Testis (tissue), 5 donors: ENCODE measurements at places on chromosomes 7 and 10.
A peak's percentile ranks its signal among the peaks of the same experiment; 100 is the strongest.

DNA sequence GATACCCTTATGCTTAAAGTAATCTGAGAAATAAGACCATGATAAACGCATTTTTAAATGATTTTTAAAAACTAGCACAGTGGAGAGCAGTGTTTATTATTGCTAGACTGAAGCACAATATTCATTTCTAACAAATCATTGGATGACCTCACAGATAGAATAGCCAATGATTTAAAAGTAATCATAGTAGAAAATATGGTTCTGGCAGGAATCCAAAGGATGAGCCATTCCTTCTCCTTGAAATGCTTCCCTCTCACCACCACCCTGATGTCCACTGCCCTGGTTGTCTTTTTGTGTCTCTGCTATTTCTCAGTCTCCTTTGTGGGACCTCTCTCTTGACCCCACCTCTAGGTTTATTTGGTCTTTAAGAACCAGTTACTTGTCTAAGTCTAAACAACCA is 64.9 kb downstream of the PRKG1 start:
- no peak for DNase-seq
- no peak overlapping the region for H3K27ac ChIP-seq
- no peaks in the 10 kb centered on the region for H3K4me1 ChIP-seq
- H3K27me3 ChIP-seq: no peaks in the 10 kb centered on the region
- no peak overlapping the region for H3K4me3 ChIP-seq

DNA sequence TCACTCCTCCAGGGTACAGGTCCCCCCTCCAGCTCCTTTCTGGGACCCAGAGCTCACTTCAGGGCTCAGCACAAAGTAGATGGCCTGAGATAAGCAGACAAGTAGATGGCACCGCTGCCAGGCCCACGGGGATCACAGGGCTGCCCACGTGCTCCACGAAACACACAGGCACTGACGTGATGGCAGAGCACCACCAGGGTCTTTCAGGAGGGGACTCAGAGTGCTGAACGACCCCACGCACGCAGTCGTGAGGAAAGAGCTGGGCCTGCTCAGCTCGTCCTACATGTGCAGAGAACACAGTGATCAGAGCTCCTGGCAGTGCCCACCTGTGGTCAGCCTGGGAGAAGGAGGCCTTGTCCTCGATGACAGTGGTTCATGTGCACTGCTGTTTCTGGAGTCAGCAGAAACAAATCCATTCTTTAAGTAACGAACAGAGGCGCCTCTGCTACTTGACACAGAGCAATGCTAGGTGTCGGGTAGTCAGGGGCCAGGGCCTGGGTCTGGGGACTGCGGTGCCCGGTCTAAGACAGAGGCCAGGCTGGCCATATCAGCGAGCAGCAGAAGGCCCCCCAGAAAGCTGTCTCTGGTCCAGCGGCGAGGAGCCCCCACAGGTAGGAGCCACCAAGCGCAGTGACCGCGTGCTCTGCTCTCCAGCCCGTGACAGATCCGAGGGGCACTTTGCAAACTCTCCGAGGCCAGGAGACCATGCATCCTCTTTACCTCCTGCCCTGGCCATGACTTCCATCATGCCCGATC is 129.8 kb upstream of the FAM20C start:
- no peaks in the 10 kb centered on the region for H3K36me3 ChIP-seq
- DNase-seq: no peak
- H3K4me3 ChIP-seq: no peak overlapping the region
- H3K27ac ChIP-seq: no peak overlapping the region
- peaks cover 4% of the 10 kb centered on the region for H3K4me1 ChIP-seq

GRCh38 chr7:157674027-157674714 is 337.4 kb downstream of the DNAJB6 start:
- peak; percentile 12 for DNase-seq
- no peaks in the 10 kb centered on the region for H3K36me3 ChIP-seq
- H3K27ac ChIP-seq: no peak overlapping the region
- H3K4me1 ChIP-seq: no peaks in the 10 kb centered on the region

DNA sequence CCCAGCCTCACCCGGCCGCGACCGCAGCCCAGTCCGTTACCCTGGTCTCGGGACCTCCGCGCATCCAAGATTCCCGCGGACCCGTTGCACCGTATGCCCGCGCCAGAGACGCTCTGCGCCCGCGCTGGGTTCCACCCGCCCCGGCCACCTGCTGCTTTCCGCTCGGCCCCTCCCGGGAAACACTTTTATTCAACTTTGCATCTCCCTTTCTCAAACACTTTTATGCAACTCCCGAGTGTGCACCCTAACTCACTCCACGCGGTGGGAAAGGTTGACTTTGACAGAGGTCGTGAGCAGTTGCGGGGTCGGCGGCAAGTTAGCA is at the start of gene ODAD2:
ODAD2 (minus strand) TSS at position 126 of the 322 bp plus-strand sequence. CDS start 3,937 bp downstream, outside the sequence.
- peak within 1 kb of the TSS; percentile 64 for H3K4me3 ChIP-seq
- peak within 1 kb of the TSS; percentile 25 for H3K27ac ChIP-seq
- DNase-seq: no peak
- H3K4me1 ChIP-seq: no peaks in the 10 kb centered on the region
- H3K27me3 ChIP-seq: no peaks in the 10 kb centered on the region

DNA sequence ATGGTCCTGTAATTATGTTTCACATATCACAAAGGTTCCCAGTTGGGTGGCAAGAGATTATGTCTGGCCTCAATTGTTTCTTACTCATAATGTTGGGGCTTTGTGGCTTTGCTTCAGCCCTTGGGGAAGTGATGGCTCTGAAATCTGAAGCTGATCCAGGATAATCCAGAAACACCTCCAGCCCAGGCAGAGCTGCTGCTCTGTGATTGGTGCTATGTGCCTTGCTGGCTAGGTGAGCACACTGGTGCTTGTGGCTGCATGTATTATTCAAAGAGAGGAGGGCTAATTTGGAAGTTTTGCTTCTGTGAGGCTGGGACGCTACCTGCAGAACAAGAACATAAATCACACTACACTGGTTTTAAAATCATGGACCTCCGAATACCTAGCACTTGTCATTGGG is 346.6 kb upstream of the MGMT start:
- H3K36me3 ChIP-seq: no peaks in the 10 kb centered on the region
- H3K27ac ChIP-seq: no peak overlapping the region
- H3K4me1 ChIP-seq: no peaks in the 10 kb centered on the region
- no peak for DNase-seq
- no peak overlapping the region for H3K4me3 ChIP-seq

- no peaks in the 10 kb centered on the region for H3K4me1 ChIP-seq
- no peak overlapping the region for H3K4me3 ChIP-seq
- H3K36me3 ChIP-seq: no peaks in the 10 kb centered on the region
- H3K27me3 ChIP-seq: no peaks in the 10 kb centered on the region
- no peak overlapping the region for H3K27ac ChIP-seq
Observed at GRCh38 chr7:142808461-142808801, 37.7 kb downstream of the PRSS2 start.

DNA sequence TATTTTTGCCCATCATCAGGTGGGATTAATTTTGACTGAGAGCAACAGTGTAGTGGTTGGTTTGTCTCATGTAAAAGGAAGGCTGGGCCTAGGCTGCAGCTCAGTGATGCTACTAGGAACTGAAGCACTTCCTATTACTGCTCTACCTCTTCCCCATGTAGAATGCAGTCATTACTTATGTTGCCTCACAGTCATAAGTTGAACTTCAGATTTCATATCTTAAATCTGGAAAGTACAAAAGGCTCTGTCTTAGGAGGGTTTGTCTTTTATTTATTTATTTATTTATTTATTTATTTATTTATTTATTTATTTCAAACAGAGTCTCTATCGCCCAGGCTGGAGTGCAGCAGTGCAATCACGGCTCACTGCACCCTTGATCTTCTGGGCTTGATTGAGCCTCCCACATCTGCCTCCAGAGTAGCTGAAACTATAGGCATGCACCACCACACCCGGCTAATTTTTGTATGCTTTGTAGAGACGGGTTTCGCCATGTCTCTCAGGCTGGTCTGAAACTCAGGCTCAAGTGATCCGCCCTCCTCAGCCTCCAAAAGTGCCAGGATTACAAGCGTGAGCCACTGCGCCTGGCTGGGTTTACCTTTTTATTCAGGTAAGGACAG is 721.7 kb upstream of the GALNT17 start:
- H3K4me3 ChIP-seq: no peak overlapping the region
- DNase-seq: no peak
- no peak overlapping the region for H3K27ac ChIP-seq
- H3K4me1 ChIP-seq: no peaks in the 10 kb centered on the region
- no peaks in the 10 kb centered on the region for H3K36me3 ChIP-seq
- H3K27me3 ChIP-seq: no peaks in the 10 kb centered on the region

DNA sequence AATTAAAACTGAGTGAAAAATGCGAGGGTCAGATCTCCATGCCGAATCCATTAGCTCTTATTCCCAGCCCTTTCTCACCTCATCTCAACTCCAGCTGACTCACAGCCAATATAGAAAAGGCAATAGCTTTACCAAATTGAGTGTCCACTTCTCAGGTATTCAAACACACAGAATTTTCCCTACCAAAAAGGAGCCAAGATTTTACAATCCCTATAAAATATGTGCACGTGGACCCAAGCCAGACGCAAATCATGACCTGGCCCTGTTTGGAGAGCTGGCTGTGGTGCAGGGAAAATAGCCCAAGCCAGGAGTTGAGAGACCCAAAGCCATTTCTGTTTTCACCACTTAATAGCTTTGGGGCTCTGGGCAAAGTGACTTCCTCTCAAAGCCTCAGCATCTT is 379.7 kb upstream of the AUTS2 start:
- H3K4me3 ChIP-seq: no peak overlapping the region
- no peak overlapping the region for H3K27ac ChIP-seq
- H3K4me1 ChIP-seq: no peaks in the 10 kb centered on the region
- H3K27me3 ChIP-seq: no peaks in the 10 kb centered on the region
- DNase-seq: no peak
- no peaks in the 10 kb centered on the region for H3K36me3 ChIP-seq

GRCh38 chr7:20737840-20738448 is 48.7 kb downstream of the SP8 start:
- no peaks in the 10 kb centered on the region for H3K36me3 ChIP-seq
- no peaks in the 10 kb centered on the region for H3K4me1 ChIP-seq
- DNase-seq: no peak
- H3K4me3 ChIP-seq: no peak overlapping the region

GRCh38 chr7:155870334-155871180 is 58.3 kb upstream of the SHH start:
- H3K27ac ChIP-seq: no peak overlapping the region
- H3K4me1 ChIP-seq: no peaks in the 10 kb centered on the region
- DNase-seq: no peak
- no peaks in the 10 kb centered on the region for H3K36me3 ChIP-seq
- H3K4me3 ChIP-seq: no peak overlapping the region

DNA sequence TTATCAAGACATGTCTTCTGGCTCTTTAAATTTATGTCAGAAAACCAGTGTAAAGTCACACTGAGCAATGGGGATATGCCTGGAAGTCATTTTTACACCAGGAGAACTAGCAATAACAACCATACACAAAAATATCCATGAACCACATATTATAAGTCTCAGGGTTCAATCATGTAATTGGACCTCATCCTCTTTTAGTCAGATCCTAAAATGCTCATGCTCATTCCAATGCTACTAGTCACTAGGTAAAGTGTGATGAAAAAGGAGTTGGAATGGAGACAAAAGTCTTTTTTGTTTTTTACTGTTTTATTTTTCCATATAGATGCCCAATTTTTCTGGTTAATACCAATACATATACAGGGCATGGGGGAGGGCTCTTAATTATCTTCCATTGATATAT is 306.1 kb downstream of the DGKB start:
- H3K36me3 ChIP-seq: no peaks in the 10 kb centered on the region
- no peak overlapping the region for H3K4me3 ChIP-seq
- no peaks in the 10 kb centered on the region for H3K27me3 ChIP-seq

GRCh38 chr7:157432957-157433576 is 96.3 kb downstream of the DNAJB6 start:
- no peaks in the 10 kb centered on the region for H3K36me3 ChIP-seq
- DNase-seq: peak; percentile 70
- H3K27me3 ChIP-seq: no peaks in the 10 kb centered on the region

GRCh38 chr7:24419511-24419910 is 135.5 kb downstream of the NPY start:
- no peak for DNase-seq
- no peak overlapping the region for H3K27ac ChIP-seq
- H3K36me3 ChIP-seq: no peaks in the 10 kb centered on the region
- H3K4me1 ChIP-seq: no peaks in the 10 kb centered on the region

- no peak for DNase-seq
- H3K4me1 ChIP-seq: no peaks in the 10 kb centered on the region
- H3K4me3 ChIP-seq: no peak overlapping the region
- H3K27me3 ChIP-seq: no peaks in the 10 kb centered on the region
- H3K36me3 ChIP-seq: no peaks in the 10 kb centered on the region
Observed at GRCh38 chr10:97838091-97838490, 11.6 kb upstream of the GOLGA7B start.

- no peaks in the 10 kb centered on the region for H3K36me3 ChIP-seq
- no peak overlapping the region for H3K27ac ChIP-seq
Observed at GRCh38 chr7:99070361-99070760, 73.5 kb downstream of the SMURF1 start.

DNA sequence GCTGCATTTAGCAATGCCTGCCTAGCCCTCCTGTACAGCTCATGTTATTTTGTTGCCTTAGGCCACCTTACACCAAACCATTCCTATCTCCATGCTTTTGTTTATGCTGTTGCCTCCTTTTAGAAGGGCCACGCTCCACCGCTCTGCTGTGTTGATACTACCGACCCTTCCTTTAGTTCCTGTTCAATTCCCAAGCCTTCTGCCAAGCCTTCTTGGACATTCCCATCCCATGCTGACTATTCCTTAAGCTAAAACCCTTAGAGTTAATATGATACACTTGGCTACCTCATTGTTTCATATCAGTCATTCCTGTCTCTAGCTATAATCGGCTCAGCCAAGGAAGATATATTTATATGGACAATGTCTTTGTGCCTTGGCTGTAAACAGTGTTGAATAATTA is 705.5 kb downstream of the LRMDA start:
- H3K4me1 ChIP-seq: no peaks in the 10 kb centered on the region
- H3K4me3 ChIP-seq: no peak overlapping the region
- no peak for DNase-seq
- no peaks in the 10 kb centered on the region for H3K27me3 ChIP-seq
- H3K27ac ChIP-seq: no peak overlapping the region

DNA sequence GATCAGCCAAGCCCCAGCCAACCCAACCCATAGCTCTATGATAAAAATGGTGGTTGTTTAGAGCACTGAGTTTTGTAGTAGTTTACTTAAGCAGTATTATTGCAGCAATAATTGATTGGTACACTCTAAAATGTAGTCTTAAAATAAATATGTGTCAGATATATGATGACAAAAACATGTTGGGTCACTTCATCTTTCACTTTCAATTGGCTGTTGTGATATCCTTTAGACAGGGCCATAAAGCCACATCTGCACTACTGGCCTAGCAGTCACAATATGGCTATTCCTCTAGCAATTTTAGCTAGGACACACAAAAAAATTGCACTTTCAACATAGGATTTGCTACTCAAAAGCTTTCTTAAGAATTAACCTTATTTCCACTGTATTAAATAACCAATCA is 5.9 kb upstream of the CAV1 start:
- no peaks in the 10 kb centered on the region for H3K27me3 ChIP-seq
- H3K36me3 ChIP-seq: no peaks in the 10 kb centered on the region
- DNase-seq: no peak
- H3K27ac ChIP-seq: no peak overlapping the region
- H3K4me3 ChIP-seq: no peak overlapping the region
